Choroid plexus epithelial cell (primary cell): ENCODE measurements at places on chromosomes 2 and 18.

DNA sequence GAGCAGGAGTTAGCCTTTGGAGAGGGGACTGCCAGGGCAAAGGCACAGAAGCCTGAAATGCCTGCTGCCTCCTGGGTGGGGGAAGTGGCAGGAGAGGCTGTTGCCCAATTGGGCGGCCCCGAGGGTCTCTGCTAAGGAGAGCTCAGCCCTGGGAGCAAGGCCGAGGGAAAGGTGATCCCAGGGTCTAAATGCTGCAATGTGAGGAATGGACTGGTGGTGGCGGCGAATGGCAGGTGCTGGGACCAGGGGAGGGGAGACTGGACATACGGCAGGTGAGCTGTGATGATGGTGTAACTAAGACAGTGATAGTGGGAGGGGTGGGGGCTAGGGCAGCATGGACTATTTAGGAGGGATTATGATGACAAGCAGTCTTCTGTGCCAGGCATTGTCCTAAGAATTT lies 104.0 kb downstream of the DYSF start:
- DNase-seq: no peak

GRCh38 chr2:9667826-9668225 lies 37.0 kb upstream of the YWHAQ start:
- DNase-seq: no peak

DNA sequence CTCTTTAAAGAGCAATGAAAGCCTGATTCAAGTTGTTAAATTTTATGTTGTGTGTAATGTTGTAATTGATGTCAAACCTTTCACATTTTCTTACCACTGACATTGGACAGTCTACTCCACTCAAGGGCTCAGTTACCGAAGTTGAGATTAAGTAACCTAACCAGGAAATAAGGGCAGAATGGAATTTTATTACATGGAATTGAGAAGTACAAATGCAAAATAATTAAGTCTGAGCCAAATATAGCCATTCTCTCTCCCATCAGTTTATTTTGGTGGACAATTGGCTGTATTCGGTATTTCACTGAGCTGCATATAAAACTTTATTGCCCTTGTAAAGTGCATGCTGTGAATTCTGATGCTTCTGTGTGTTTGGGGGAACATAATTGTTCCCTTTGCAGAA lies 231.5 kb downstream of the TTC32 start:
- DNase-seq: no peak

GRCh38 chr2:144162652-144163051 lies 357.3 kb downstream of the ZEB2 start:
- DNase-seq: peak; percentile 23

GRCh38 chr2:148305476-148305875 lies 284.6 kb downstream of the MBD5 start:
- DNase-seq: peak; percentile 28

- DNase-seq: no peak
These were observed 122.8 kb downstream of the RAPGEF4 start for GRCh38 chr2:172858473-172858745.

DNA sequence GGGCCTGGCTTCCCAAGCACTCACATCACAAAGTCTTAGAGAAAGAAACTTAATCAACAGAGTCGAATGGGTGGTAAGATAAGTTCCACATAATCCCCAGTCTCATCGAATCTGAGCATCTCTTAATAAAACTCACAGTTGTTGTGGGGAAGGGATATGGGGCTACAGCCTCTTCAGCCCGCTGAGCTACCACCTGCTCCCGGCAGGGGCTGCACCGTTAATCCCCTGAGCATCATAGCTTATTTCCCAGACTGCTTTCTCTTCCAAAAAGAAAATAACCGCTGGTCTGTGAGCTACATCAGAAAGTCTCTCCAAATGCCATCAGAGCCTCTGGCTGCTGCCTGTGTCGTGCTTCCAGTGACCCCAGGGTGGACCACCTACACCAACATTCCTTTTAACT lies 139.4 kb upstream of the CELF4 start:
- DNase-seq: no peak

- no peak for DNase-seq
These were observed 140.6 kb downstream of the C1D start for GRCh38 chr2:67922080-67922785.

DNA sequence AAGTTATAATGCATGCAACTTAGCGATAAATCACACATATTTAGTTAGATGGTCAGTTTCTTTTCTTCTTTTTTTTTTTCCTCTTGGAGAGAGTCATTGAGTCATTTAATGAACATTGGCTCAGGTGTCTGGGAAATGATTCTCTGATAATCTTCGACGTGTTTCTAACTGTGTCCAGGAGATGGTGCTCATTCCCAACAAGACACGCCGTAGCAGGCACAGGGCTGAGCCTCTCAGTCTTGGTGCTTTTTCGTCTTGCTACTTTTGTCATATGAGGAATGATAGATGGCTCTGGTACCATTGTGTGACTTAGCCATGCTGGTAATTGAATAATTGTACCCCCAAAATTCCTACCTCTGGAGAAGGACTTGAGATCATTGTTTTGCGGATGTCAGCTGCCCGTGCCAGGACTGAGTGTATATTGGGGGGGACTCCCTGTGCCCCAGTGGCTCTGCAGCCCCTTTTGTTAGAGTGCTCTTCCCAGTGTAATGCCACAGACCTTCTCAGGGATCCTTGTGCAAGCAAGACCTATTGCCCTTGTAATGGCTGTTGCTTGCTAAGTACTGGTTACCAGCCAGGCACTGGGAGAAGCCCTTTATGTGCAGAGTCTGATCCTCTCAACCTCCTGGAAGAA lies 107.6 kb upstream of the CYRIA start:
- DNase-seq: peak; percentile 76

DNA sequence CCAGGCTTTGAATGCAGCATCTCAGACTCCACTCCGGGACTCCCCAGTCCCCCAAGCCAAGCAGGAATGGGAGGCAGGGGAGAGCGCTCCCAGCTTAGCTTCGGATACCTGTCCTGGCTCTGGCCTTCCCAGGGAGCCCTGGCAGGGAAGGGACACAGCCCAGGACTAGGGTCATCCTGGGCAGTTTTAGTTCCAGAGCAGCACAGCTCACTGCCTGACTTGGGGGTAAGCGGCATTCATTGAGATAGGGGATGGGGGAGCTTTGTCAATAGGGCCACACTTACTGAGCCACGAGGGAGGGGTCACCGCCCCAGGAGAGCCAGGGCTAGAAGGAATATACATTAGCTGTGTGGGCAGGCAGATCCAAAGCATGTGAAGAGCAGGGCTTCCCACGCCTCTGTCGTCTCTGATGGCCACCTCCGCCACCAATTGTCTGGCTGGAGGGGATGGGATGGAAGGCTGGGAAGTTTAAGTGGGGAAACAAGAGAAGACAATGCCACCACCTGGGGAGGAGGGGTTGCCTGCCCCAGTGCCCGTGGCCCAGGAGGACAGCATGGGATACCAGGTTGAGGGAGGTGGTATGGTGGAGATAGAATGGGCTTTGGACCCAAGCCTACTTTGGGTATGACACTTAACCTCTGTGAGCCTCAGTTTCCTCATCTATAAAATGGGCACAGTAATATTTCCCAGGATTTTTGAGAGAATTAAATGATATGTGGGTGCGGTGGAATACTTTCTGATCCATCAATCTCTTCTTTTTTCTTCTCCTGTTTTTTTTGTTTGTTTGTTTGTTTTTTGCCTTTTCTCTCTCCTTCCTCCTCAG lies 40.2 kb downstream of the SCTR start:
- no peak for DNase-seq

- no peak for DNase-seq
These were observed 74.8 kb downstream of the AKAIN1 start for GRCh38 chr18:5122272-5122671.

- DNase-seq: no peak
These were observed 15.9 kb upstream of the CD28 start for GRCh38 chr2:203690441-203691047.

DNA sequence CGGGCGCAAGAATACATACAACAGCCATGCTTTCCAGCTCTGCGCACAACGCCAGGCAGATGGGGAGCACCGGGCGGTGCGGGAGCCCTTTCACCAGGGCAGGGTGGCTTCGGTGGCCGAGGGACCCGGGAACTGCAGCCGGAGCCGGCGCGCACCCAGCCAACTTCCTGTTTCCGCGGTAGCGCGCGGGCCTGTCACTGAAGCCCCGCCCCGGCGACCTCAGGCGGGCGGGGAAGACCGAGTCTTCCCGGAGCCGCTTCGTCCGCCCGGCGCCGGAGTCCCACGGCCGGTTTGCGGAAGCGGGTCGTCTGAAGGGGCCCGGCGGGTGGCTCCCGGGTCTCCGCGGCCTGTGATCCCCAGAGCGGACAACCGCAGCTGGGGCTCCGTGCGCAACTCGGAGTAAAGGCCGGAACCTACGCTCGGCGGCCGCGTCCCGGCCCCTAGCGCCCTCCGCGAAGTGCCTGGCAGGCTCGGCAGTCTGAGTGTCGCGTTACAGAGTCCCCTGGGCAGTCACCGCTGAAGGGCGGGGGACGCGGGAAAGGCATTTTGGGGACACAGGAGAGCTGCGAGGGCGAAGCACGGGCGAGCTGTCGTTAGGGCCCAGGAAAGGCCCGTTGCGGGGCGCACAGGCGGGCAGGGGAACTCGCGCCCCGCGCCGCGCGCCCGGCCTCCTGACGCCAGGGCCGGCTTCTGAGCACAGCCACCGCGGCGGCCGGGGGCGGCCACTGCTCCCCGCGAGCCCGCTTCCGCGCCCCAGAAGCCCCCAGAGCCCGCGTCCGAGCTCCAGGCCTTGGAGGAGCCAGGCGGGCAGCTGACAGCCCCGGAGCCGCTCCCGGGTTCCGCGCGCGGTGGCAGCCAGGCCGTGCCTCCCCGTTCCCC lies at the start of gene MPPE1:
Gene MPPE1, minus strand, starts transcription at position 136 of the 879 bp plus-strand sequence. CDS start 11,053 bp downstream, outside the sequence.
- peak; percentile 85 for DNase-seq

DNA sequence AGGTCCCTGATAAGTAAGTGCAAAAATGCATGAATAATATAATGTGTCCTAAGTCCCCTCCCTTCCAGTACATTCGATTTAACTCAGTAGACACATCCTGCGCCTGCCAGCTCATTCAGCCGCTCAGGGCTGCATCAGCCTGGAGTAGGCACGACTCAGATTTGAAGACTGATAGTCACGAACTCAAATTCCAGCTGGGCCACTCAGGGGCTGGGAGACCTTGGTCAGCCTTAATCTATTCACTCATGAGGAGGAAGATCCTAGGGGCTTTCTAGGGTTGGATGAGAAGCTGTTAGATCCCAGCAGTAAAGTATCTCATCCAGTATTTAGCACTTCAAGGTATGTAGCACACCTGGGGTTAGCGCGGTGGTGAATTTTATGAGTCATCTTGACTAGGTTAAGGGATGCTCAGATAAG lies 98.9 kb upstream of the ODC1 start:
- DNase-seq: no peak

GRCh38 chr2:17930773-17931172 lies 52.3 kb downstream of the KCNS3 start:
- DNase-seq: no peak

DNA sequence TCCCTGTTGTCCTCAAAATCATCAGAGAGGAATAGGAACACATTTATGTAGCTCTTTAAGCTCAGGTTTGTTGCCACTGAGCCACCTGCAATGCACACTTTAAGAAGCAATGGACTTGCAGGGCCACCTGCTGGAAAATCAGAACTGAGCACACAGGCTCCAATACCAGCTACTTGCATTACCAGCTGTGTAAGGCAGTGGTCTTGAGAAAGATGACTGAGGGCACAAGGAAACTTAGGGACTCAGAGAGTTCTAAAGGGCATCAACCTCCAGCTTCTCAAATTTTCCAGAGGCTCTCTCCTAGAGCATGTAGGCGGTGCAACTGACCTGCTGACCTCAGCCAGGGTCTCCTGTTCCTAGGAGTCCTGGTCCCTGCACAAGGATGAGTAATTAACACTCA lies 2.5 kb upstream of the CNDP2 start:
- DNase-seq: peak; percentile 87

GRCh38 chr2:123518367-123518766 lies 506.7 kb upstream of the CNTNAP5 start:
- DNase-seq: no peak

GRCh38 chr2:68692511-68692910 lies 42.1 kb upstream of the ARHGAP25 start:
- no peak for DNase-seq

DNA sequence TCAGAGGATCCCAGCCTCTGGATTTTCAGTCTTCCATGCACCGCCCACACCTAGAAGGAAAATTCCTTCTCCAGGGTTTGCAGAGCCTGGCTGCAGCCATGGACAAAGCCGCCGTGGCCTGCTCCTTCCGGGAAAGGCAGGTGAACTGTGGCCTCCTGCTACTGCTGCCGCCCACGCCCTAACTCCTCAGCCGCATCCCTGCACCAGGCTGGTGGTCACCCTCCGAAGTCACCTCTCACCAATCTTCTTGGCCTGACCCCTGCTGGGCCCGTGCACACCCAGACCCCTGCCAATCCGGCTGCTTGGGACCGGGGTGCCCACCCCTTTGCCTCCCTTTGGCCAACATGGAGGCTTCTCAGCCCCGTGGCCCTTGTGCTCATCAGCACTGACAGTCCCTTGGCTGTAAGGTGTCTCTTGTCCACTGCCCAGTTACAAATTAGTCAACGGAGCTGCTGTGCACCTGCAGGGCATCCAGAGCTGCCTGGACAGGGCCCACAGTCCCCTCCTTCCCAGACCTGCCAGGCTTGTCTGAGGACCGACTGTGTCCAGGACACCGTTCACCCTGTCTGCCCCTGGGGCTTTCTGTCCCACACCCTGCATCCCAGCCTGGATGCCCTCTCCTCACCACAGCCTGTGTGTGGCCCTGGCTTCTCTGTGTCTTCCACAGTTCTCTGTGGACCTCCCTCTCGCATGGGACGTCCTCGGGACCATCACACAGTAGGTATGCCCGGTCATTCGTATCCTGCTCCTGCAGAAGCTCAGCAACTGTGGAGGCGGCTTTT lies 130.1 kb upstream of the TPO start:
- no peak for DNase-seq

DNA sequence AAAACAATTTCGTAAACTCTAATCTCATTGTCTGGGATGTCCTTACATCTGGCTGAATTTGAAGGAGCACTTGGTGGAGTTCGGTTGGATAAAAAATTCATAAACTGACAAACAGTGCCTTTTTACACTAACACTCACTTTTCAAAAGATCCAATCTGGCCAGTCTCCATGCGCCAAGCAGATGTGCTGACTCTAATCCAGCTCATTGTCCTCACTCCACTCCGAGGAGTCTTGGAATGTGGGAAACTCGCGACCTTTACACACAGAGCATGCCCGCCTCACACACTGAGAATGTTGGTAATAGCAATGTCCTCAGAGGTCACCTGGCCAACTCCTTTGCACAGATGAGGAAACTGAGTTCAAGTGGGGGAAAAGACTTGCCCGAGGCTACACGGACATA lies 66.8 kb downstream of the XDH start:
- DNase-seq: peak; percentile 85

- DNase-seq: no peak
These were observed 23.4 kb upstream of the C1D start for GRCh38 chr2:68086166-68086565.

DNA sequence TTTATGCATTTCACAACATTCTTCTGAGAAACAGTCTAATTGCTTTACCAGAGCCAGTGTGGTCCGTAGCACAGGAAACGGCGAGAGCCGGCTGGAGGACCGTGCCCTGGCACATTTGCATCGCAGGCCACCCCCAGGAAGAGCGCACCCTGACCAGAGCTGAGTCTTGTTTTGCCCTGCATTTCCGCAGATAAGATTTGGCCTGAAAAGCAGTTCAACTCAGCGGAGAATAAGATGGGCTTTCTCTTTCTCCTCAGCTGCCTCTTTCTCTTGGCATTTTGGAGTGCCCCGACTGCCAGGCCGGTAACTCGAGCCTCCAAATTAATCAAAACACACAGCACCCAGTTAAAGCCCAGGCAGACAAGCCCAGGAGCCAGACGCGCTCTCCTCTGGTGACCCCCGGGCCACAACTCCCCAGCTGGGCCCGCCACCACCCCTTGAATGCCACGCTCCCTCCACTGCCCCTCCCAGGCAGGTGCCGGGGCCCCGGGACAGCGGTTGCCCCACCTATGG lies 464 bp downstream of the COL4A4 start:
- no peak for DNase-seq

GRCh38 chr2:52934920-52935640 lies 832.5 kb upstream of the CHAC2 start:
- no peak for DNase-seq
